ENCODE measurements at places on chromosomes 6 and 20.
A peak's percentile ranks its signal among the peaks of the same experiment; 100 is the strongest.

DNA sequence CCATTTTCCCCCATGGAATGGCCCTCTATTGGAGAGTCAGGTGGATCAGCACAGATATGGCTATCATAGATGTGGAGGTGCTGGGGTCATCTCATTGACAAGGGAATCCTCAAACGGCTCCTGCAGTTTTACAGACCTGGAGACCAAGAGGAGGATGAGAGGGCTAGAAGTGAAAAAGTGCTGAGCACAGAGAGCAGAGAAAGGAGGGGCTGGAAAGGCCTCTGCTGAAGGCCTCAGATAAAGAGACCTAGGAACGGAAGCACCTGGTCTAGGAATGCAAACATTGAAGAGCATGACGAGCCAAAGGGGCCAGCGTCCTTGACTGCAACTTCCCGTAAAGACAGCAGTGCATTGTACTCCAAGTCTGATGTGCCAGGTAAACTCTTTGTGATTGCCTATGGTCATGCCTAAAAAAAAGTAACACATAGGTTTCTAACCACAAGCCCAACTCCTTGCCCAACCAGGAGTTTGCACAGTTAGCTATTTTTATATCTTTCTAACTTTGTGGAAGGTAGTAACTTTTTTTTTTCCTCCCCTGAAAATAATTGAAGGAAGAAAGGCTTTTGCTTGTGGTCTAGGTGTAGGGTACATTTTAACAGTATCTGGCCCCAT lies 15.2 kb downstream of the RSPH4A start:
- DNase-seq, result no peak

DNA sequence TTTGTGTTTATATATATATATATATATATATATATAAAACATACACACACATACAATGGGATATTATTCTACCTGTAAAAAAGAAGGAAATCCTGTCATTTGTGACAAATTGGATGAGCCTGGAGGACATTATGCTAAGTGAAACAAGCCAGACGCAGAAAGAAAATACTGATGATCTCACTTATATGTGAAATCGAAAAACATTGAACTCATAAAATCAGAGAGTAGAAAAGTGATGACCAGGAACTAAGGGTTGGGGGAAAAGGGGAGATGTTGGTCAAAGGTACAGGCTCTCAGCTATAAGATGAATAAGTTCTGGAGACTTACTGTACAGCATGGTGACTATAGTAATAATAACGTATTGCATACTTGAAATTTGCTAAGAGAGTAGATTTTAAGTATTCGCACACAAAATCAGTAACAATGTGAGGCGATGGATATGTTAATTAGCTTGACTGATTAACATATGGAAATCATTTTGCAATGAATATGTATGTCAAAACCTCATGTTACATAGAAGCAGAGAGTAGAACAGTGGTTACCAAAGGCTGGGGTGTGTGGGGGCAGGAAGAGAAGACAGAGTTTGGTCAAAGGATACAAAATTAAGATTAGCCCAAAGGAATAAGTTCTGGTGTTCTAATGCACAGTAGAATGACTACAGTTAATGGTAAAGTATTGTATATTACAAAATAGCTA lies 92.3 kb upstream of the PHACTR1 start:
- DNase-seq, result no peak

DNA sequence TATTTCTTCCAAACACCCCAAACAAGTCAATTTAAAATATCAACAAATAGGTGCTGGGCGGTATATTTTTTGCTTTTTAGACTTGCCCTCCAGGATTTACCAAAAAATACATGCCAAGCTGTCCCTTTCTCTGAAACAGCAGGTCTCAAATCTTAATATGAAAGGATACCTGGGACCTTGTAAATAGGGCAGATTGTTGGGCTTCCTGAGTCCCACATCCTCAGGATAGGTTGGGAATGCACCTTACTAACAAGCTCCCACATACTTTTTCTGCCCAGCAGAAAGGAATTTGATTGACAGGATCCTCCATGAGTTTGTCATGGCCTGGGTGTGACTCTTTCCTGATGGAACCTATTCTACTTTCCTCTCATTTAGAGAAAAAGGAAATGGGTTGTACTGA lies 4.9 kb upstream of the SLC24A3 start:
- DNase-seq, result no peak

- DNase-seq, result no peak
Measured at GRCh38 chr6:138499303-138500018, at the start of gene NHSL1. NHSL1 (minus strand) TSS chr6:138499494; CDS start chr6:138499290, 204 bp downstream.

- peak; percentile 54 for DNase-seq
Measured at GRCh38 chr6:137661601-137662000, 167.4 kb upstream of the OLIG3 start.

- DNase-seq, result no peak
Measured at GRCh38 chr6:63525186-63525878, 46.9 kb upstream of the LOC128125822 start.

DNA sequence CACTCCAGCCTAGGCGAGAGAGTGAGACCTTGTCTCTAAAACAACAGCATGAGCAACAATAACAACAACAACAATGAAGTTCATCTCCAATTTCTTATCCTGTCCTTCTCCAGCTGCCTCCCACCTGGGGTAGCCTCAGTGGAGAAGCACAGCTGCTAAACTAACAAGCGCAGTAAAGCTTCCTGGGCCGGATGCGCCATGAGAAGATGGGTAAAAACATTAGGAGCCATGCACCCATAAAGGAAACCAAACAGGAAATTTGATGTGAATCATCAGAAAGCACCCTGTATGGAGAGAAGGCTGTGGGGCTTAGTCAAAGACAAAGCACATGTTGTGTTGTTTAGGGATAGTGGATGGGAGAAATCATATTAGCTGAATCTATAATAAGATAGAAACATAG lies 61.1 kb upstream of the CCN6 start:
- DNase-seq, result peak; percentile 60

DNA sequence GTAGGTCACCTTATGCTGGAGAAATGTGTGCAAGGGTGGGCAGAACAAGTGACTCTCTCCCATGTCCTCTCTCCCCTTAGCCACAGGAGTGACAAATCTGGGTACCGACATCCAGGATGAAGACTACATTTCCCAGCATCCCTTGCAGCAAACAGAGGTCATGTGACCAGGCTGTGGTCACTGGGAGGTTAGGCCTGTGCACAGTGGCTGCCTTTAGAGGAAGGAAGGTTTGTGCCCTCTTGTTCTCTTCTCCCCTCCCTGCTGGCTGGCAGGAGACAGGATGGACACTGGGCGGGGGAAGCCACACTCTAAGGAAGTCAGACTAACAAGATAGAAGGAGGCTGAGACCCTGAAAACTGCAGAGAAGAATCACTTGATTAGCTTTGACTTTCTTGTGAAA lies 360.2 kb downstream of the PREX1 start:
- DNase-seq, result no peak

DNA sequence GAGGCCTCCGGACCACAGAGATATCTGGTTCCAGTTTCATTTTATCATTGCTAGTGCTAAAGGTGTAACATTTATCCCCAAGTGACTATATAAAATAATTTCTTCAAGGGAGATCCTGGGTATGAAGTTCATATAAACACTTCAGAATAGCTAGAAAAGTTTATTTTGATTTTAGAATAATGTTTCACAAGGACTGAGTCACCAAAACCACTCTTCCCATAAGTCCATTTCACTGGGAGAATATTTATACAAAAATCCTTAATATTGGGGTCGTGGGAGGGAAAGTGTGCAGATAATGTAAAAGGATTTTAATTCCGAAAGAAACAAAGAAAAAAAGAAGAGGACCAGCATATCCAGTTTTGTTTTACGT lies 128.1 kb downstream of the ISM1 start:
- no peak for DNase-seq

DNA sequence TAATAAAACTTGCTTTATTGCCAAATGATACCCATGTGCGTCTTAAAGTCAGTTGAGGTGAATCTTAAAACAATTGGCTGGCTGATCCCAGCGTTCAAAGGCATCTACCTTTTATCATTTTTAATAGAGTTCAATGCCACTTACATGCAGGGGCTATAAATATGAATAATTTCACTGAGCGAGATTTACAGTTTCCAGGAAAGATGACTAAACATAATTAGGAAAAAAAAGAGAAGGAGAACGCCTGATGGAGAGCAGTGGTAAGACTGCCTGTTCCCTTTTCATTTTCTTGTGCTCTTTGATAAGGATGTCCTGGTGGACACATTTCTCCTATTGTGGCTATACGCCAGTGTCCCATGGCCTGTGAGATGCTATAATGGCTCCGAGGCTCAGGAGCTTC lies 139.9 kb upstream of the SLC22A23 start:
- no peak for DNase-seq

DNA sequence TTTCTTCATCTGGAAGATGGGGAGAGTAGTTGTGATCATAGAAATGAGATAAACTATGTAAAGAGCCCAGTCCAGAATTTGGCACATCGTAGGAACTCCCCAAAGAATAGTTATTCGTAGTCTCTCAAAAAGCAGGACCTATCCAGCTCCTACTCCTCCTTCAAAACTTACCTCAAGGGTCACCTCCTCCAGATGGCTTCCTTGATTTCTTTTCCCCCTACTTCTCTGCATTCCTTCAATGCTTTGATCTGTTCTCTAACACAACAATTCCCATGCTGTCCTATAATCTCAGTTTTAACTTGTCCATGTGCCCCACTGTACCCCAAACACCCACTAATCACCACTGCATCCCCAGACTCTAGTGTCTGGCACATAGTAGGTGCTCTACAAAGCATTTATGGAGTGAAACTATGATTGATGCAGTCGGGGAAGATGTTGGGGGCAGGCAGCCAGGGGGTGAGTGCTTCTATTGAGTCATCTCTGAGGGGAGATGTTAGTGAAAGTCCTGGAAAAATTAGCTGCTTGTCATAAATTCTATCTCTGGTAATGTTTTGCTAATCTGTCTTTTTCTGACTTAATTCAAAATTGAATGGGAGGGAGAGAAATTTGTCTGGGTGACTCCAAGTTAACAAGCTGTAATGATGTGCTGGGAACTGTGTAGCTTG lies 181.3 kb upstream of the KCNG1 start:
- no peak for DNase-seq

DNA sequence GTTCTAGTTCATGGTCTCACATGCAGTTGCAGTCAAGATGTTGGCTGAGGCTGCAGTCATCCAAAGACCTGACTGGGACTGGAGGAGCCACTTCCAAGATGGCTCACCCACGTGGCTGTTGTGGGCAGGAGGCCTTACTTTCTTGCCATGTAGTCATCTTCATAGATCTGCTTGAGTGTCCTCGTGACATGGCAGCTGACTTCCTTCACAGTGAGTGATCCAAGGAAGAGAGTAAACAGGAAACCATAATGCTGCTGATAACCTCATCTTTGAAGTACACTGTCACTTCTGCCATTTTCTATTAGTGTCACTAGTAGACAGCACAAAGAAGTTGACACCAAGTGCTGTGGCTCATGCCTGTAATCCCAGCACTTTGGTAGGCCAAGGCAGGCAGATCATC lies 40.1 kb upstream of the AKIRIN2 start:
- DNase-seq, result no peak

DNA sequence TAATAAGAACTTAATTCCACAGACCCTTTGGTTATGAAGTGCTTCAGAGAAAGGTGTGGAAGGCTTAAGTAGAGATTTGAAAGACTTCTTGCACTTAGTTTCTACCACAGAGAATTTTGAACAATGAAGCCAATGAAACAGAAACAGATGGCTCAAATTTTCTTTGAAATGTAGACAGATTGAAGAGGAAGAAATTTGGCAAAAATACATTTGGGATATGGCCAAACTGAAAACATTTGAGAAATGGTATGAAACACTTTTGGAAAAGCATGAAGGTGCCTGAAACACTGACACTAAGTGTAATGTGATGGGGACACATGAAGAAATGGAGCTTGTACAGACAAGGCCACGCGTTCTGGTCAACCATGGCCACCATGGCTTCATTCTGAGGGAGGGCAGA lies 272.4 kb upstream of the EXOC2 start:
- no peak for DNase-seq

- DNase-seq, result no peak
Measured at GRCh38 chr6:9484091-9484490, 930.8 kb downstream of the TFAP2A start.

- peak; percentile 75 for DNase-seq
Measured at GRCh38 chr6:153117986-153118879, 12.8 kb downstream of the RGS17 start.

DNA sequence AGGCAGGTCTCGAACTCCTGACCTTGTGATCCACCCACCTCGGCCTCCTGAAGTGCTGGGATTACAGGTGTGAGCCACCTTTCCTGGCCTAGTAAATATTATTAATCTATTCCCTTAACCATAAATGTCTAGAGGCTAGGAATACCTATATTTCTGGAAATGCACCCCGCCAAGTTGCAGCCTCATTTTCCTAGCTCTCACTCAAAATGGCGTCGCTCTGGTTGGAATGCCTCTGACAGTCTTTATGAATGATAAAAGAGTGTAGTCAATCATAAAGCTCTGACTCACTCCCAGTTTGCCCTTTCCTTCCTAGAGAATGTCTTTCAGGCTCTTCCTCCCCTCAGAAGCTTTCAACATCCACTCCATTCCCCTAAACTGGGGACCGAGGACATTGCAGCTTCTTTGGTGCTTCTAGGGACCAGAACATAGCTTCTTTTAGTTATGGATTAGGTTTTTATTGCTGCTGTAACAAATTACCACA lies 14.1 kb upstream of the TRIM26 start:
- DNase-seq, result no peak

- DNase-seq, result no peak
Measured at GRCh38 chr6:99802396-99803031, 191.5 kb downstream of the MCHR2 start.

- DNase-seq, result no peak
Measured at GRCh38 chr6:110067837-110068591, 89.9 kb downstream of the GPR6 start.

GRCh38 chr20:63132131-63132714 lies 83.7 kb downstream of the YTHDF1 start:
- no peak for DNase-seq

GRCh38 chr6:45432977-45433376 lies 55.2 kb upstream of the SUPT3H start:
- peak; percentile 89 for DNase-seq

GRCh38 chr20:45998761-45999160 lies 9.9 kb upstream of the MMP9 start:
- DNase-seq, result no peak

DNA sequence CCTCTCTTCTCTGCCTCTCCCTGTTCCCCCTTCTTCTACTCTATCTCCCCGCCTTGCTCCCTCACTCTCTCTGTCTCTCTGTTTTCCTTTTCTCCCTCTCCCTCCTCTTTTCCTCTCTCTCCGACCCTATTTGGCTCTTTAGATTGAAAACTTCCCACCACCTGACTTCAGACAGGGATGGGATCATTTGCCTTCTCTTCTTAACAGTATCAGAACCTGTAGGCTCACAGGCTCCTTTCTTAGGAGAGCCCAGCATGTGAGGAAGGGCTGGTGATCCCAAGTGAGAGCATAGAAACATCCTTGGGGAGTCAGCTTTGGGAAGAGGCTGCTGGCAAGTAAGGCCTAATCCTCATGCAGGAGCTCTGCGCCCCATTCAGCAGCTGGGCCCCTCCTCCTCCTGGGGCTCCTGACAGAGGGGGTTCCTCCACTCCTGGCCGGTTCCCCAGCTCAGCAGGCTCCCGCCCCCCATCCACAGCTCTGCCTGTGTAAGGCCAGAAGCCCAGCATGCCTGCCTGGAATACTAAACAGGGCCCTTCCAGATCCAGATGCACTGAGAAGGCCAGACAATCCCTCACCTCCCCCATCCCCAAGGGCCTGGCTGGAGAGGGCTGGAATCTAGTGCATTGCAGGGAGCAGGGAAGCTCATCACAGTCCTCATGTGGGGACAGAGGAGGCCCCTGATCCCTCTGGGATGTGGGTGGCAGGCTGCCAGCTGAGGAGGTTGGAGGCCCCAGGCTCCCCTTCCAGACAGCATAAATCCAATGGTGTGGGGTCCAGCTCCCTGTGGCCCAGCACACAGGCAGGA lies 93.4 kb downstream of the PTPRT start:
- no peak for DNase-seq

- no peak for DNase-seq
Measured at GRCh38 chr6:70956191-70956450, 739 bp downstream of the B3GAT2 start.

GRCh38 chr20:61385731-61386130 lies 133.7 kb downstream of the CDH4 start:
- no peak for DNase-seq

Data from PC-3 (cell line).